ENCODE measurements at places on chromosomes 11 and 22.

DNA sequence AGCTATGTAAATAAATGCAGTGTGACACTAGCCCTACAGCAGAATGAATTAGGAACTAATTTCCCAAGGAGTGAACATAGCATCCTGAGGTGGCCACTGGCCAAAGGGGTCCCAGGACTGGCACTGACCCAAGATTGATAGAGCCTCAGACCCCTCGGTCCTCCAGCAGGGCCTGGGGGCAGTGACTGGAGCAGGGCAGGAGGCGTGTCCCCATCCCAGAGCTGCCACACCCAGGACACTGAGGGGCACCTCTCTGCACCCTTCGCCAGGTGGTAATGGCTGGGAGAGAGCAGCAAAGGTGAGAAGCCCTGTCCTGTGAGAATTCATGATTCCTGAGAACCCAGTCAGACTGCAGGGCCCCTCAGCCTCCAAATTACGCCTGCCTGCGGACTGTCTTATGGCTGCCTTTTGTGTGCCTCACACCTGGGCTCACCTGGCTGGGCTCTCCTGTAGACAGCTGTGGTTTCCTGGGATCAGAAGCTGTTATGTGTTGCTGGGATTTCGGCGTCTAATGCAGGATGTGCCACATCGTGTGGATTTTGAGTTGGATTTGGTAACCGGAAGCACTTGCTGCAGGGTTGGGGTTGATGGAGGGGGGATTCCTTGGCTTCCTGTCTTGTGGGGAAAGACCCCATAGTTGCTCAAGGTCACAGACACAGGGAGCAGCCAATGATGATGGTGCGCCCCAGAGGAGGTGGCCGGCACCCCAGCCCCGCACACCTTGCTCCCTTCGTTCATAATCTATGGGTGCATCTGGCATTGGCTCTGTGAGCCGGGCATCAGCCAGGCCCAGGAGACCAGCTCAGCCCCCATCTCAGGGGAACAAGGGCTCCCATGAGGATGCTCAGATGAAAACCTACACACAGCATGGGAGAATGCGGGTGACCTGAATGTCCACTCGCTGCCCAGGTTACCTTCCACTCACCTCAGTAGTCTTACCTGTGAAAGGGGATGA is 582.9 kb downstream of the BRD1 start:
- no peak for DNase-seq

GRCh38 chr11:125594958-125595357 is 2.3 kb downstream of the STT3A start:
- DNase-seq: no peak

GRCh38 chr22:26558248-26558895 is 31.6 kb downstream of the TPST2 start:
- no peak for DNase-seq

DNA sequence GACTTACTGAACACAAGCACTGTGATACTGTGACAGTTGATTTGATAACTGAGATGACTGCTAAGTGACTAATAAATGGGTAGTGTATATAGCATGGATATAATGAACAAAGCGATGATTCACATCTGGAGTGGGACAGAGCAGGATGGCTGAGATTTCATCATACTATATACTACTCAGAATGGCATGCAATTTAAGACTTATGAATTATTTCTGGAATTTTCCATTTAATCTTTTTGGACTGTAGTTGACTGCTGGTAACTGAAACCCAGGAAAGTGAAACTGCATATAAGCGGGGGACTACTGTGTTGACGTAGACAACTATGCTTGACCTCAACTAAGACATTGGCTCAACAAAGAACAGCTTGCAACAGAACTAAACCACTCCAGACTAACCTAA is 20.0 kb upstream of the NUCB2 start:
- DNase-seq: no peak

DNA sequence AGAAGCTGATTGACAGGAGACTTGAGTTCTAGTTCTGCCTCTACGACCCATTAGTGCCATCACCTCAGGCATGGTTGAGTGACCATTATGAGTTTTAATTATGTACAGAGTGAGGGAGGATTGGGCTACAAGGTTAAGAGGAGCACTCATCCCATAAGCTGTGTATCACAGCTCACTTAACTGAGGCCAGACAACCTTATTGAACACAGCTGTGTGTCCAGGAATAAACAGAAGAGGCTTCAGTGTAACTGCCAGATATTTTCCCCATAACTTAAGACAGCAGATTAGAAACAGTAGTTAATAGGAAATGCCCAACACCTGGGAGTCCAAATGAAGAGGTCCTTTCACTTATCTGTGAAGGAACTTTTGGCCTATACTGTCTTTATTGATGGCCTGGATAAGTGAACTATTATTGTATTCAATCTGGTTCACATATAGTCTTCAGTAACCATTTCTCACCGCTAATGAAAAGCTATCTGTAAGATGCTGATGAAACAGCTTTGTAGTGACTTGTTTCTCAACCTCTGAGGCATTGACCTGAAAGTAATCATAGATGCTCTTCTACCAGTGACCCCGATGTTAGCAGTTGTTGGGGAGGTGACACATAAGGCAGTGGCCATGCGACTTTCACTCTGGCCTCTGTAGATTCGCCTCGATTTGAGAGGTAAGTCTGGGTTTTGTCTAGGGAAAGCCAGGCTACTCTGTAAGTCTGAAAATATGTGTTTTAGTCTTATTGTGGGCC is 41.7 kb downstream of the YAP1 start:
- no peak for DNase-seq

- no peak for DNase-seq
Observed at GRCh38 chr11:42200311-42200710, 740.9 kb upstream of the LRRC4C start.

DNA sequence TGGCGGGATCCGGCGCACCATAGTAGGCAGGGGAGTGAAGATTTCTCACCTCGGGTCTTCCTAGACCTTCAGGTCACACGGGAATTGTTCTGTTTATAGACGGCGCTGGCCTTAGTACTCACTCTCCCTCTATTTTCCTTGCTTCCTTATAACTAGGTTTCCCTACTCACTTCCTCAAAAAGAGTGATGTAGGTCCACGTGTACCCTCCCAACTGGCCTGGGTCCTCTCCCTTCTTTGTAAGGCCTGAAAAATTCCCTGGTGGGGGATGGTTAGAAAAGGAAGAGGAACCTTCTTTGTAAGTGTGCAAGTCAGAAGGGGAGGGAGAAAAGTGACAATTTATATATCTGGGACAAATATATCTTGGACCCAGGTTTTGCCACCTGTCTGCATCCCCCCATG is 2.9 kb upstream of the TMEM9B start:
- no peak for DNase-seq

DNA sequence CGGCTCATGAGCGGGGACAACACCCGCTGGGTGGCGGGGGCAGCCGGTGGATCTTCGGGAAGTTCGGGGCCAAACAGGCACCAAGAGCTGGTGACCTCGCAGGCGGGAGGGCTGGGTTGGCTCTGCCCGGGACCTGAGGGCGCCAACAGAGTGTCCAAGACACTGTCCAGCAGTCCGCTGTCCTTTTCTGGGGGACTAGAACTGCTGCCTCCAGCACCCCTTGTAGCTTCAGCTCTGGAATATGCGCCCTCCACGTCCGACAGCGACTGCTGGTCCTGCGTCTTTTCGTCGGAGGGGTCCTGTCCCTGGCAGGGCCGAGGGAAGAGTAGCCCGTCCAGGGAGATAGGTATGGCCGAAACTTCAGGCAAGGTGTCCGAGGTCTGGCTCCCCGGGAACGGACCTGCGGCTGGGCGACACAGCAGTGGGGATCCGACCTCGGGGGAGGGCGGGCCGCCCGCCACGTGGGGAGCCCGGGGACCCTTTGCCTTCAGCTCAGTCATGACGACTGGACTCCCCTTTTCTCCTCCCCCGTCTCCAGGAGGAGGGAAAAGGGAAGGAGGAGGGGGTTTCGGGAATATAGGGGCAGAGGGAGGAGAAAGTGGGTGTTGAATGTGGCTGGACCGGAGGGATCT is 926 bp downstream of the PGR start:
- no peak for DNase-seq

GRCh38 chr11:68386331-68386978 is 74.1 kb downstream of the LRP5 start:
- DNase-seq: no peak

GRCh38 chr22:23649071-23649501 is 17.0 kb upstream of the DRICH1 start:
- DNase-seq: no peak

- DNase-seq: no peak
Observed at GRCh38 chr22:24376586-24376985, 50.8 kb upstream of the ADORA2A start.

GRCh38 chr11:63017306-63017974 is 1.8 kb upstream of the SLC22A8 start:
- DNase-seq: no peak

DNA sequence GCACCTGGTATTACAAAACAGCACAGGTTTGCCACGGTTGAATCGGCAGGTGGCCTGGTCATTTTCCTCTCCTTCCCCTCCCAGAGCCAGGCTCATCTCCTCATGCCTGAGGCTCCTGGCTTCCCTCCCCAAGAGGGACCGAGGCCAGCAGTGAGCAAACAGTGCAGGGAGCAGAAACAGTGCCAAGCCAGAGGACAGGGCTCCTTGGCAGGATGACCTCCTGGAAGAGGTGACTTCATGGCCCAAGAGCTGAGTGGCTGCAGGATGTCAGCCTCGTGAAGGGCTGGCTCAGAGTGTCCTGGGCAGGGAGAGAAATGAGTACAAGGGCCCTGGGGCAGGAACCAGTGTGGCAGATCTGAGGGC is 22.8 kb upstream of the PPFIA1 start:
- no peak for DNase-seq

DNA sequence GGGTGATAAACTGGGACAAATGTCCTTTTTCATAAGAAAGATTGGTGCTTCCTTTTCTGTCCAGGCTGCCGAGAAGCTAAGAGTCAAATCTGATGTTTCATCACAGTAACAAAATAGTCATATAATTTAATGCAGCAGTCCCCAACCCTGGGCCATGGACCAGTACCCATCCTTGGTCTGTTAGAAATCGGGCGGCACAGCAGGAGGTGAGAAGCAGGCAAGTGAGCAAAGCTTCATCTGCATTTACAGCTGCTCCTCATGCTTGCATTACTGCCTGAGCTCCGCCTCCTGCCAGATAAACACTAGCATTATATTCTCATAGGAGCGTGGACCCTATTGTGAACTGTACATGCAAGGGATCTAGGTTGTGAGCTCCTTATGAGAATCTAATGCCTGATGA is 26.2 kb downstream of the PRR14L start:
- DNase-seq: no peak

DNA sequence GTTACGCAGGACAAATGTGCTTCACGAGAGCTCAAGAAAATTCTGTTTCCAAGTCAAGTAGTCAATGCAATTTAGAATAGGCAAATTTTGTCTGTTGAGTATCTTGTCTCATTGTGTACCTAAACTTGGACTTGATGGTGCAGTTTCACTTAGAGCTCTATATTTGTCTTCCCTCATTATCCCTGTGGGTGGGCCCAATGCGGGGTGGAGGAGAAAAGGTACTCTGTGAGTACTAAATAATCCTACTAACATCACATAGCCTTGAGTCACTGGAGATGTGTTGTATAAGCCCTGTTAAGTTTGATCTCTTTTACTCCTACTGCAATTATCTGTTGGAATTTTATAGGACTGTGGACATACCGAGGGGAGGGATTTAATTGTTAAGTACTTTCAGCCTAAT is 331.2 kb downstream of the METTL15 start:
- no peak for DNase-seq

GRCh38 chr22:39308614-39309363 is 10.6 kb downstream of the RPL3 start:
- DNase-seq: no peak

- no peak for DNase-seq
Observed at GRCh38 chr11:70643642-70644041, 245.3 kb downstream of the CTTN start.

- DNase-seq: no peak
Observed at GRCh38 chr11:11296434-11296833, 56.6 kb downstream of the CSNK2A3 start.

GRCh38 chr11:60947700-60948099 is 4.3 kb downstream of the SLC15A3 start:
- no peak for DNase-seq

DNA sequence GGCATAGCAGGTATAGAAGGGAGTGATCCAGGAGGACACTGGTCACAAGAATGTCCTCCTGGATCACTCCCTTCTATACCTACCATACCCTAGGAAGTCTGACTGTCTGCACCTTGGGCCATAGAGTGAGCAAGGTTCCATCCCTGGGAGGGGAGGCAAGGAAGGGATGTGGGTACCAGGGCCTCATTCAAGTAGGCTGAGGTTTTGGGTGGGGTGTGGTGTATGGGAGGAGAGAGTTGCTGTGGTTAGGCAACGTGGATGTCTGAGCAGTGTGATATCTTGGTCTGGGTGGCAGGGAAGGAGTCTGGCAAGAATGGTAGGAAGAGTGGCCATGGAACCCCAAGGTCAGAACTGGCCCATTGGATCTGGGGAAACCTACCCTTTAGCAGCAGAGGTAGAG is 13.2 kb downstream of the PPFIBP2 start:
- DNase-seq: no peak

- no peak for DNase-seq
Observed at GRCh38 chr22:42439821-42440674, 7.8 kb upstream of the NFAM1 start.

DNA sequence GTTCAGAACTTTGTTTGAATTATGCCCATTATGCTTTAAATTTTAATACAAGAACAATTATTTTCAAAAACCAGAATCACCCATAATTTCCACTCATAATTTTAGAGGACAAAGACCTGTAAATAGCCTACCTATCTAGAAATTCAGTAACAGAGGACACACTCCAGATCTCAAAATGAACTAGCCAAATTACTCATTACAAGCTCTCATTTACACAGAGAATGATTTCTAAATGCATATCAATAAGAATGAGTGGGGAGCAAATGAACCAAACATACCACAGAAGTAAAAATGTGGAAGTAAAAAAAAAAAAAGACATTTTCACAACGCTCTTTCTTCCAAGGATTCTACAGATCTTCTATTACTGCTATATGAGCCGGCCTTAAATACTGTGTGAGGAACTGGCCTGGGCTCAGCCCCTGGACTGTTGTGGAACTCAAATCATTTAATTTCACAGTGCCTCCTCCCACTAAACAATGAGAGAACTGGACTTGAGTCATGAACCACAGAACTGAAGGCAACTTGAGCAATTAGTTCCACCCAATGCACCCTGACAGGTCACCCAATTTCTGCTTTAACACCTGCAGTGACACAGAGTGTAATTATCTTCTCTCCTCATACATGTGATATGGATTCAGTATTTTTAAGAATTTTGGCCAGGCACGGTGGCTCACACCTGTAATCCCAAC is 8.0 kb downstream of the MRTFA start:
- no peak for DNase-seq

DNA sequence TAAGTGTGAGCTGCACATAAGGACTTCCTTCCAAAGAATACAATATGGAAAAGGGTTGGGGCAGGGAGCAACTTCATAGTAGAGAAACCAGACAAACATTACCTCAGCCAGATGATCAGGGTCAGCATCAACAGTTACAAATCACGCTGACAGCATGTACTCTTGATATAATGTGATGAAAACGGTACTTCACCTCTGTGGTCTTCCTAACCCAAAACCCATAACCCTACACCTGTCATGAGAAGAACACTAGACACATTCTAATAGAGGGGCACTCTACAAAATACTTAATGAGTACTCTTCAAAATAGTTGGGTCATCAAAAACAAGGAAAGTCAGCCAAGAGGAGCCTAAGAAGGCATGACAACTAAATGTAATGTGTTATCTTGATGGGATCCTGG is 43.9 kb downstream of the RRAS2 start:
- DNase-seq: no peak

GRCh38 chr11:10441091-10441490 is 14.0 kb upstream of the AMPD3 start:
- no peak for DNase-seq

Measured in esophagus squamous epithelium (tissue), 5 donors.